ENCODE measurements at places on chromosomes 7 and 10. TPM values are rescaled to one million over a fixed set of nuclear protein-coding genes. Genes with fewer than 3 reads are reported as not detected.

DNA sequence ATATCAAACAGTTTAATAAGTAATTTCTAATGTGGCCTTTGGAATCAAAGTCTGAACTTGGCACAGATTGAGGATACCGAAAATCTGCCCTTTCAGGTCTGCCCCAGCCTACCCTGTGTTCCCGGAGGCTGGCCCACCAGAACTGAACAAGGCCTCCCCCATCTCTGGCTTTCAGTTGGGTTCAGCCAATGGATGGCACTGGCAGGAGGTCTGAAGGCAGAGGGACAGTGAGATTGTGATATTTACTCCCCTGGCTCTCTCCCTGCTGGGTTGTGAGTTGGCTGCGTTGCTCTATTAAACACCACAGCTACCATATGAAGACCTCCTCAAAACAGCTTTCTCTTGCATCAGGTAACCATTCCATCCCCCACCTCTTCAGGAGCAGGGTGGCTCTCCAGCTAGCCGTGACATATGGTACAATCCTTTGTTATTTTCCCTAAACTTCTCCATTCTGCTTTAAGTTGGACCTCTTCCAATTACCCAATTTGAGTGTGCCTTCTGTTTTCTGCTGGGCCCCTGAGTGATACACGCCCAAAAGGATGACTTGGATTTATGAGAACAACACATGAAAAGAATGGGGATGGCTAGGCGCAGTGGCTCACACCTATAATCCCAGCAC, 28.1 kb downstream of the DNMBP start:
- DNase-seq = no peak

Gene TMEM213
- total RNA-seq = not detected

Gene NME8
- not detected for total RNA-seq

Gene ITGA8
- not detected for total RNA-seq

Gene TRPV6
- not detected for total RNA-seq

Gene METTL27
- total RNA-seq = 3.9 TPM

Gene KLLN
- 0.71 TPM for total RNA-seq

Data from HFFc6 (cell line).